ENCODE measurements at places on chromosomes 13 and 19.

GRCh38 chr13:109979228-109979627 is 192.8 kb upstream of the IRS2 start:
- peak; percentile 64 for DNase-seq

DNA sequence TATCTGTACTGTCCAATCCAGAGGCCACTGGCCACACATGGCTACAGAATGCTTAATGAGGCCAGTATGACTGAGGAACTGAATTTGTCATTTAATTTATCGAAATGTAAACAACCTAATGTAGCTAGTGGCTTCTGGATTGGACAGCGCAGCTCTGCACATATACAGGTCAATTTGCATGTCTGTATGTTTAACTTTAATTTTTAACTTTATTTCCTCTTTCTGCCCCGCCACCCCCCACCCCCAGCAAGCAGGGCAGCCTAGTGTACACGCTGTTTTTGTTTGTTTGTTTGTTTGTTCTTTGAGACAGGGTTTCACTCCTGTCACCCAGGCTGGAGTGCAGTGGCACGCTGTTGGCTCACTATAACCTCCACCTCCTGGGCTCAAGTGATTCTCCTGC is 15.5 kb downstream of the ZSWIM9 start:
- no peak for DNase-seq

DNA sequence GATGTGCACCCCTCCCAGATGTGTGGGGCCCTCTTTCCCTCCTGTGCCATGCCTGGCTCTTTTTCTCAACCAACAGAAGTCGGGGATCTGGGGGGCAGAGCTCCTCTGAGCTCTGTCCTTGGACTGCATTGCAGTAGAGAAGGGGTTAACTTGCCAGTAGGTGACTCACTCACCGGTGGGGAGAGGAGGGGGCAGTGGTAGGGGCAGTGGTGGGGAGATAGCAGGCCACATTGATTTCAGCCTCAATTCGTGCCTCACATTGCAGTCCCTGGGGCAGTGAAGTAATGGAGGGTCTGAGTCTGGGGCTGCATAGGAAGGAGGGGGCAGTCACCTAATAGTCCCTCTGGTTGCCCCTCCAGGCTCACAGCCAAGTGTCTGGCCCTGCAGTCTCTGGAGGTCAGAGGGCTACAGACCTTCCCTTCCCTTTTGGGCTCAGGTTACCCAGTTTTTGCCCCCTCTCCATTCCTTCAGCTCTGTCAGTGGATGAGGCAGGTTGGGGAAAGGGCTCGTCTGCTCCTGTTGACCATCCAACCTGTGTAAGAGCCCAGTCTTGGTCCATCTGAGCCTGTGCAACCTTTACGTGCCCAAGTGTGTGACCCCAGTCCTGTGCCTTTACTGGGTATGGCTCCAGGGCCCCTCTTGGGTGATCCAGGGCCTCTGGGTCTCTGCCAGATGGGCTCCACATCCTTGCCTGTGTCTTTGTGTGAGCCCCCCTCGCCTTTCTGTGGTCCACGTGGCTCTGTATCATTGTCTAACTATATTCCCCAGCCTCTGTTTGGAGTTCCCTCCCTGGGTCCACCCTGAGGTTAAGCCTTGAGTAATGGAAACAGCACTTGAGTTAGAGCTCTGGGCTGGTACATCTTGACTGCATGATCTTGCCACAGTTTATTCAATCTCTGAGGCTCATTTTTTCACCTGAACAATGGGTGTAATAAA is 13.0 kb downstream of the CIC start:
- peak; percentile 65 for DNase-seq

DNA sequence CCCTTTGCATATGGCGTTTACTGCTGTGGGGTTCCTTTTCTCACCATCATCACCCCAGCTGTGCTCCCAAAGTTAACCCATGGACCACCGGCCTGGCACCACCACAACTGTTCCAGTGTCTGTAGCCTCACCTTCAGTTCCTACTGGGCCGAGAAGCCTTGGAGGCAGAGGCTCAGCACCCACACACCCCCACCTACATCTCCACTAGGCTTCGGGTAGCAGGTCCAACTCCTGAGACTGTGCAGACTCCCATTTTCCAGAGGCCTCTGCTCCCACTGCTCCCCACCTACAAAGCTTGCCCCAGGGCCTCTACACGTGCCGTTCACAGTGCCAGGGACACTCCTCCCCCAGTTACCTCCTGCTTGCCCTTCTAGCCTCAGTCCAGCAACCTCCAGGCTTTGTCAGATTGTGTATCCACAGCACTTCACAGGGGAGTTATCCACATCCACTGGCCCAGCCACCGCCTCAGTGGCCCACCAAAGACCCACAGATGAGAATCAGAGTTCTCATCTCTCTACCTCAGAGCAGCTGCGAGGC is 14.1 kb downstream of the SLC27A5 start:
- no peak for DNase-seq

- DNase-seq = peak; percentile 12
These were observed 145.6 kb upstream of the KLHL1 start for GRCh38 chr13:70253834-70254233.
